ENCODE measurements at places on chromosomes 2 and 18. TPM values are rescaled to one million over a fixed set of nuclear protein-coding genes. Genes with fewer than 3 reads are reported as not detected.
A peak's percentile ranks its signal among the peaks of the same experiment; 100 is the strongest.

GRCh38 chr18:7464245-7464966 is 102.7 kb upstream of the PTPRM start:
- no peak for DNase-seq

DNA sequence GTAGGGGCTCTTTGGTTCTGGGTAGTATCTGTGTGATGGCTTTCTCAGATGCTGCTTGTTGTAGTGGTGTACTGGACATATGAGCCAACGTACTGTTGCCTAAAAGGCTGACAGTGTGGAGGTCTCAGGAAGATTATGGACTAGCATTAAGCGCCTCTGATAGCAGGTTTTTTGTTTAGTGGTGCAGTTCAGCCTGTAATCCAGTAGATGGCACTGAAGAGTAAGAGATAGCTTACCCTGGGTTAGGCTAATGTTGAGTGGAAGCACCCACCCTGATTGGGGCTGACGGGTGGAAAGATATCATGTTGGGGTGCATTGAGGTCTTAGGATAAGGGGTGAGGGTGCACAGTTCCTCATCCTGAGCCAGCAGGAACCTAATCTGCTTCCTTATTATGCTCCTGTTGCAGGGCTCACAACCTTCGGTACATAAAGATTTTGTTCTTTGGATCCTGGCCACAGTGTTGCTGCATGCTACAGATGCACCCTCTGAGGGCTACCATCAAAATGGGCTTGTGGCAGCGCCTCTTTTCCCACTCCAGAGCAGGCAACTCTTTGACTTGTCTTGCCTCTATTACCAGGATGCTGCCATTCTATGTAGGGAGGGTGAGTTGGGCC is 79.6 kb downstream of the MSTN start:
- DNase-seq: no peak

DNA sequence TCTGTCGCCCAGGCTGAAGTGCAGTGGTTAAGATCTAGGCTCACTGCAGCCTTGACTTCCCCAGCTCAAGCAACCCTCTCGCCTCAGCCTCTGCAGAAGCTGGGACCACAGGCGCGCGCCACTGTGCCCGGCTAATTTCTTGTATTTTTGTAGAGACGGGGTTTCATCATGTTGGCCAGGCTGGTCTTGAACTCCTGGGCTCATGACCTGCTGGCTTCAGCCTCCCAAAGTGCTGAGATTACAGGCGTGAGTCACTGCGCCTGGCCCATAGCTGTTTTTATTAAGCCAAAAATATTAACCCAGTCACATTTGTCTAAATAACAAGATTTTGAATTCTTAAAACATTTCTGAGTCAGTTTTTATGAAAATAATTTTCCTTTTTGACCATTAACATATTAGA is 6.3 kb upstream of the SFT2D3 start:
- no peak for DNase-seq

DNA sequence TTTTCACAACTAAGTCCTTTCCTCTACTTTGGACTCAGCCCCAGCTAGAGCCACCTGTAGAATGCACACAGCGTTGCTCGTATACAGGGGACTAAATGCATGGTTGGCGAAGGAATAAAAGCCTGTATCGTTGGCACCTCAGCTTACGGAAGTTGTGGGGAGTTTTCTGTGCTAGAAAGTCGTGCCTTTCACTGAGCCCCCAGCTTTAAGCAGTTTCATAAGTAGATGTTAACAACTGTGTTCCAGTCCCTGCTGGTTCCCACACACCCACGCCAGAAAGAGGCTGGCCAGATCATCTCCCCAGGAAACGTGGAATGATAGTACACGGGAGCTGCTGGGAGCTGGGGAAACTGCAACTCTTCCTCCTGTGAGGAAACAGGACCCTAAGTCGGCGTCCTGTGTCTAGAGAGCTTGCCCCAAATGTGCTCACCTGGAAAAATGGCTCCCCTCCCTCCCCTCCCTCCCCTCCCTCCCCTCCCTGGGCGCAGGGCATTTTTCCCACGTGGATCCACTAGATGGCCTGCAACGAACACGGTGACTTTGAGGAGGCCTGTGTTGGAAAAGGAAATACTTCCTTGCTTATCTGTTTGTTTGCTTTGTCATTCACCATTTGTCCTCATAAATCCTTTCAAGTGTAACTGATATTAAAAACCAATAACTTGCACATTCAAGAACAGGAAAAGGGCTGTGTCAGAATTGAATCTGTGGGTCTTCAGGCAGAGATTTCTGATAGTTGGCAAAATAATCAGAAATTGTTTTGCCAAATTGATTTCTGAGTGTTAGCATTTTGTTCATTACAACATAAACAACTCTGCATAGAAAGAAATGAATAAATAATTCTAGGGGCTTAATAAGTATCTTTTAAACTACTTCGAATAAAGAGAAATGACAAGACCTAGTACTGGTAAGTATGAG is 43.9 kb upstream of the RFX8 start:
- peak; percentile 68 for DNase-seq

DNA sequence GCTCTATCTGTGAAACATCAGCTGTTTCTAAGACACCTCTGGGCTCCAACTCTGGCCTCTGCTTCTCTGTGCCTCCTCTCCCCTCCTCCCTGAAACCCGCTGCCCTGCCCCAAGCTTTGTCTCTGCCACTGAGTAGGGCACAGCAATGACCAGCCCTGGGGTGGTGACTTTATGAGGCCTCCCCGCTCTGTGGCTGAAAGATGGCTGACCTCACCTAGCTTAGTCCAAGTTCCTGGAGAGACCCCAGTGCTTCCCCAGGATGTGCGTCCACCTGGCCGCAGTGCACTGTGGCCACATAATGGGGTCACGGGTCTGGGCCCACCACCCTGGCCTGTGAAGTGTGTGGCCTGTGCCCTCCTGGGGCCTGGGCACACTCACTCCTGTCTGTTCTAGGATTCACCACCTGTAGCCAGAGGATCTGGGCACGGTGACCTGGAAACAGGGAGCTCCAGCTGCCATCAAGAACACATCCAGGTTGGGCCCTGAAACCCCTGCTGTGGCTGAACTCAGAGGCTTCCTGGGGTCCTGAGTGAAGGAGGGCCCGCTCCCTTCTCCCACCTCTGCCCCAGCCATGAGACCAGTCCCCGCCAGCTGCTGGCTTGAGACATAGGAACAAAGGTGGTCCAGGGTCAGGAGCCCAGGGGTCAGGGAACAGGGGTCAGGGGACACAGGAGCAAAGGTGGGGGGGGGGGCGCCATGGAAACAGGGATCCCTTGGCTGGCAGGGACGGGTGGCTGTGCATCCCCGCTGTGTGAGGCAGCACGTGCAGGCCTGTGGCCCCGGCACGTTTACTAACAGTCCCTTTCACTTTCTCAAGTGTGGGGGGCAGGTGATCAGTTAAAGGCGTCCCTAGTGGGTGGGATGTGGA is 29.3 kb upstream of the OTOS start:
- no peak for DNase-seq

DNA sequence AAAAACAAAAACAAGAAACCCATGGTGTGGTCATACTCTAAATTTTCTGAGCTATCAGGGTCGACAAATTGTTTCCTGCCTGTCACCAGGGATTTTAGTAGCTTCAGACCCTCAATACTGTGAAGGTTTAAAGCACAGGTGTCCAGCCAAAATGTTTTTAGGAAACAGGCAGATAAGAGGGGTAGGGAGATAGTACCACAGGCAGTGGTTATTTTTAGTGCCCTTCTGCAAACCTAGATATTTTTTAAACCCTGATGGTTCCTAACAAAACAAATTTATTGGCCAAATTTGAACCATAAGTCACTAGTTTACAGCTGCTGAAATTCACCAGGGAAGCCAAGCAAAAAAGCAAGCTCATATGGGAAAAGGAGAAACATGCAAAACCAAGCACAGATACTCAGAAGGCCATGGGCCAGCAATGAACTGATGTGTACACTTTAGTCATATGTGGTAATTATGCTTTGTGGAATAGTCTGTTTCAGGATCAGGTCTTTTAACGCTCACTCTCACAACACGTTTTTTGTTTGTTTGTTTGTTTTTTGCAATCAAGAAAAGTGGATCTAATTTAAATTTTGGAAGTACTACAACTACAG is 156.8 kb upstream of the STK17B start:
- DNase-seq: no peak

GRCh38 chr2:58965602-58966001 is 724.5 kb upstream of the FANCL start:
- no peak for DNase-seq

DNA sequence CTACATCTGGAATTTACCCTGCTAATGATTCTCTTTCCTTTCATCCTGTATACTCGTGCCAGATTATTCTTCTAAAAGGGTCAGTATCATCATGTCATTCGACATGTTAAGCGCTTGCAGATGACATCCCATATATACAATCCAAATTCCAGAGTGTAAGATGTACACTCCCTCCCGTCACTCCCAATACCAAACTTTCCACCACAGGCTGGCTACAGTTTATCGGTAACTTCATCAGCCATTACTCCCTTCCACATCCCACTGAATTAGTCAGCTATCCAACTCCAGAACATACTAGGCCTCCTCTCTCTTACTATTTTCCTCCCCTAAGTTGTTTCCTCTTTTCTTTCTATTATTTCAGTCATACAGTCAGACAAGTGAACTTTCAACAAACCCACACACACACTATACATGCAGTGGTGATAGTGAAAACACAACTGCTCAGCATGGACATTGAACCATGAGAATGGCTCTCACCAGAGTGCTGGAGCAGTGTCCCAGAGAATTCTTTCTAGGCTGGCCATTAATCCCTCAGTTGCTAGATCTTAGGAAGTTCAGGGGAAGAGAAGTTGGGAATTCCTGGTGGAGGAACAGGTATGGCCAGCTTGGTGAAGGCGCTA is 10.6 kb upstream of the NMI start:
- DNase-seq: no peak

GRCh38 chr18:8783994-8784530 is 78.7 kb downstream of the MTCL1 start:
- DNase-seq: no peak

DNA sequence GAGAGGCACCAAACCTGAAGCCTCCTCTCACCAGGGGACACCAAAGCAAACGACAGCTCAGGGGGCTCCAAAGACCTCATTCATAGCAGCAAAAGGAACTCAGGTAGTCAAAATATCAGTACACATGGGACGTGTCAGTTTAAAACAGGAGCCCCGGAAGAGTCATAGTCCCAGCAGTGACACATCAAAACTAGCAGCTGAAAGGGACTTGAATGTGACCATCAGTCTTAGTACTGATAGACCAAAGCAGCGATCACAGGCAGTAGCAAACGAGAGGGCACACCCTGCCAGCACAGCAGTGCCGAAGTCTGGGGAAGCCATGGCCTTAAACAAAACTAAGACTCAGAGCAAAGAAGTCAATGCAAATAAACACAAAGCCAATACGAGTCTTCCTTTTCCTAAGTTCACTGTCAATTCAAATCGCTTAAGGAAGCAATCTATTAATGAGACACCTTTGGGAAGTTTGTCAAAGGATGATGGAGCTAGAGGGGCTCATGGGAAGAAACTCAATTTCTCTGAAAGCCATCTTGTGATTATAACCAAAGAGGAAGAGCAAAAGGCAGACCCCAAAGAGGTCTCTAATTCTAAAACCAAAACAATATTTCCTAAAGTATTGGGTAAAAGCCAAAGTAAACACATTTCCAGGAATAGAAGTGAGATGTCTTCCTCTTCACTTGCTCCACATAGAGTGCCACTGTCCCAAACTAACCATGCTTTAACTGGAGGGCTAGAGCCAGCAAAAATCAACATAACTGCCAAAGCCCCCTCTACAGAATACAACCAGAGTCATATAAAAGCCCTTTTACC is 1.2 kb downstream of the GALNT5 start:
- DNase-seq: no peak

DNA sequence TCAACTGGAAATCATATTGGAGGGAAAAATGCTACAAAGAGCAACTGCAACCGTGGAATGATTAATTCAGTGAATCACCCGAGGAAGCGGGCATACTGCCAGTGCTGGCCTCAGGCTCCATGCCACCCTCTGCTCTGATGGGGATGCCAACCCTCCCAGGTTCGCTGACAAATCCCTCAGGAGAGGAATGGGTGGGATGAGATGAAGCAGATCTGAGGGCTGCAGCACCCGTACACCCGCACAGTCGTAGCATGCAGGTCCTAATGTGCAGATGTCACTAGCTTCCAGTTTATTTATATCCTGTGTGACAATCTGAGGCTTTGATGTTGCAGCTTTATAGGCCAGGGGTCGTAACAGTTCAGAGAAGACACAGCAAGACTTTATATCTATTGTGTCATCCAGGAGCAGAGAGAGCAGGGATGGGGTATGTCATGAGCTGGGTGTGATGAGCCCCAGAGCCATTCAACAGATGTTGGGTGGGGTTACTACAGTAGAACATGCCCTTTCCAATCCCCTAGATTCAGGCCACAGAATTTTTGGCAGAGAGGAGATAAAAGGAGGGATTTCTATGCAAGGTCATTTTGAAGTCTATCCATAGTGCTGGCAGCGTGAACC is 44.6 kb downstream of the DPP4 start:
- DNase-seq: peak; percentile 42

DNA sequence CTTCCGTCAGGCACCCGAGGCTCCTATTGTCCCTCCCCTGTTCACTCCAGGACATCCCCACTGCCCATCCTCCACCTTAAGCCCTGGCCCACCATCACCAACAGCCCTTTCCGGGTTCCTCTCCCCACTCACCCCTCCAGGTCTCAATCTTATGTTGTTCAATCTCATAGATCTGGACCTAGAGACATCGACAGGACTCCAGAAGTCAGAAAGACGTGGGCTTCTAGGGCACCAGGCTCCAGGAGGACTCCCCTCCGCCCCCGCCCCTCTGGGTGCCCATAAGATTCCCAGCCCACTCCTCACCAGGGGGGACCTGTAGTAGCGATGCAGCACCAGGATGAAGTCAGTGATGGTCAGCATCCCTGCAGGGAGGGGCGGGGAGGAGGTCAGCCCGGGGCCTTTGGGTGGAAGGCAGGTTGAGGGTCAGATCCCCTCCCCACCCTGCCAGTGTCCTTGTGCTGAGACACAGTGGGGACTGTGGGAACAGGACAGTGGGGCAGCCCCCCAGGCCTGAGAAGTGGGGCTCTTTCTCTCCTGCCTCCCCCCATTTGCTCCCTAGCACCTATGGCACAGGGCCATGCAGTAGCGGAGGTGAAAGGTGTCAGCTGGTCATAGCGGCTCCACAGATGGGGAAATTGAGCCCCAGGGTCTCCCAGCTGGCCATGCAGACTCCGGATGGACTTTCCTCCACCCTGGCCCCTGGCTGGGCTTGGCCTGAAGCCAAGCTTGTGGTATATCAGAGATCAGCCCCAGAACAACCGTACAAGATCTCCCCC is 3.7 kb downstream of the PRKAG3 start:
- no peak for DNase-seq

- DNase-seq: no peak
Observed at GRCh38 chr2:168090366-168091135, 156.8 kb downstream of the STK39 start.

- DNase-seq: peak; percentile 52
Observed at GRCh38 chr2:206274434-206275311, at the start of gene ZDBF2. Gene ZDBF2 (plus strand): TSS chr2:206274663. CDS start chr2:206281850, 7,187 bp downstream.

Gene IGFBP5
- 374 TPM for total RNA-seq

Gene AGBL5
- 25.2 TPM for total RNA-seq

Gene MBP
- 0.35 TPM for total RNA-seq

Gene FEV
- total RNA-seq: not detected

Gene ALPP
- total RNA-seq: 1.5 TPM

Gene L3MBTL4
- total RNA-seq: 2.4 TPM

Gene ASB18
- not detected for total RNA-seq

Gene RTP5
- total RNA-seq: not detected

Gene SCN2A
- total RNA-seq: 0.64 TPM

Gene ALLC
- total RNA-seq: not detected

Gene CCDC150
- 1.4 TPM for total RNA-seq

Gene CTNNA2
- 0.39 TPM for total RNA-seq
